ENCODE measurements at places on chromosomes 6 and 20. TPM values are rescaled to one million over a fixed set of nuclear protein-coding genes. Genes with fewer than 3 reads are reported as not detected.

The LTV1 gene
- 16.4 TPM for total RNA-seq

The MYL9 gene
- total RNA-seq = 0.34 TPM

The ROMO1 gene
- 337 TPM for total RNA-seq

The UBE2C gene
- total RNA-seq = 3.3 TPM

The BPIFB6 gene
- total RNA-seq = not detected
